Activated CD4-positive, alpha-beta T cell treated with anti-CD3 and anti-CD28 coated beads, Interleukin-2, Interleukin-6, amounts not matched to agents 100 ng/mL and 50 ng/mL, durations not matched to agents 16 hours and 8 hours (primary cell): ENCODE measurements at places on chromosomes 3 and 15.

DNA sequence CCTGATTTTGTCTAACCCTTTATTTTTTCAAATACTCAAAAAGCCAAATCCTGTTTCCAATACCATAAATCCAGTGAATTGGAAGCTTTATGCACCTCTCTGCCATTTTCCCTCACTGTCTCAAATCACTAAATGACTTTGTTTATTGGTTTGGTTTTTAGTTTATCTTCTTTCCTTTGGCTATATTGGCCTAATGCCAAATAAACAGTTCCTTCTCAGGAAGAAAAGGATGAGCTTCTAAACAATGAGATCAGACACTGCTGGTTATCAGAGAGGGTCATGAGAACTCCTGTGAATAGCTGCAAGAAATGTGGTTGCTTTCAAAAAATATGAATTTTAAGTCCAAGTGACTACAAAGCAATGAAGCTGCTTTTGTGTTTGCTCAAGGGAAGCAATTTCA is 359.9 kb downstream of the MECOM start:
- DNase-seq, result no peak

- DNase-seq, result no peak
Observed at GRCh38 chr3:128804811-128805155, 74.6 kb upstream of the ACAD9 start.

- DNase-seq, result no peak
Observed at GRCh38 chr15:52370010-52370409, 74.4 kb upstream of the MYO5C start.

DNA sequence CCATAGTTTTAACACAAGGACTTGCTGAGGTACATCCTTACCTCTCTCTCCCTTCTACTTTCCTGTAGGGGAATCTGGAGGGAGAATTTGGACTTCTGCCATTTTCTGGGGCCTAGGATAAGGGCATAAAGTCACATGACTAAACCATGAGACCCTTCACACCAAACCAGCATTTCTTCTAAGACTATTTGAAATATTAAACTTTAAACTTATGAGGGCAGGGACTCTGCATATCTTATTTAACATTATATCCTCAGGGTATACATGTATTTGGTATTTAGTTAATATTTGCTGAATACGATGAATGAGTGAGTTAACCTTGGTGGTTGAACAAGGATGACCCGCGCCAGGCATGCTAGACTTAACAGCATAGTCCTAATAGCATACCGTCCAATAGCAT is 63.4 kb downstream of the USP13 start:
- DNase-seq, result no peak

DNA sequence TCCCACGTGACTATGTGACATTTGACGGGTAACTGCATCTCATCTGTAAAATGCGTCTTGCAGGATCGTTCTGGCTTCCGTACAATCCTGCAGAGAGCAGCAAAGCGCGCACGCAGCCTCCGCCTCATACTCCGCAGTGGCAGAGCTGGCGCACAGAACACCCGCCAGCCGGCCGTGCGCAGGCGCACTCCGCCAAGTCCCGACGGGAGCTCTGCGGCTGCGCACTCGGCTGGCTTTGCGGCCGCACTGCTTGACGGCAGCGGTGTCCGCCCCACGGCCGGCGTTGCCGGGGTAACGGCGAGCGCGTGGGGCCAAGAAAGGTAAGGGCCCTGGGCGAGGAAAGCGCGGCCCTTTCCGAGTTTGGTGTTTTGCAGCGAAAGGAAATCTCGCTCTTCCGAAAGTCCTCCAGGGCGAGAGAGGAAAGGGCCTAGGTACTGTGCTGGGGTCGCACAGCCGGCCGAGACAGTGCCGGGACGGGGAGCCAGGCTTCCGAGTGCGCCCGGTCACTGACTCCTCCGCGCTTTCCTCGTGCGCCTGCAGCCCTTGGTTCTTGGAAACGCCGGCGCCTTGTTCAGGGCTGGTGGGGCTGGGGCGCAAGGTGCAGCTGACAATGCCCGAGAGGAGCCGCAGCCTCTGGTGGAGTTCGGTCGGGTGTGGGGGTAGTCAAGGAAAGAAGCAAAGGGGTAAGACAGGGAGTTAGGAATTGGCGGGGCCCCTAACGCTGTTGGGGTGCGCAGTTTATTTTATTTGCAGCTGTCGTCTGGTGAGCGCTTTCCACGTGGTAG is at the start of gene TSEN2:
Gene TSEN2, plus strand, starts transcription at position 283 of the 785 bp plus-strand sequence. CDS start 5,321 bp downstream, outside the sequence.
- peak; percentile 97 for DNase-seq

- DNase-seq, result no peak
Observed at GRCh38 chr3:105780107-105780506, 88.7 kb downstream of the CBLB start.

- DNase-seq, result no peak
Observed at GRCh38 chr3:167289435-167289834, 90.7 kb downstream of the ZBBX start.

DNA sequence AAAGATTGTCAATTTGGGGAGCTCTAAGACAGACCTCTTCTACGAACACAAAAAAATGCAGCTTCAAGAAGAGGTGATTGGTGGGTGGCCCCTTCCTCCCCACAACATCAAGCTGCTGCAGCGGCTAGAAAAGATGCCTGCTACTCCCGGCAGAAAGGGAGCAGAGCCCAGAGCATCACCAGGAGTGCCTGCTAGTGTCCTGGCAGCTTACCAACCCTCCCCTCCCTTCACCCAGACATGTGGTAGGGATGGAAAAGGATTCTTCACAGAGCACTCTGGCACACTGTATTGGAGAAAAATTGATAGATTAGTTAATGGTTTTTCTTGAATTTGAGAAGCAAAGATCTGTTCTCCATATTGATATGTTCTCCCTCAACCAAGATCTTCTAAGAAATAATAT is 10.8 kb downstream of the IP6K1 start:
- no peak for DNase-seq

GRCh38 chr3:143585720-143586456 is 262.4 kb downstream of the SLC9A9 start:
- peak; percentile 31 for DNase-seq

DNA sequence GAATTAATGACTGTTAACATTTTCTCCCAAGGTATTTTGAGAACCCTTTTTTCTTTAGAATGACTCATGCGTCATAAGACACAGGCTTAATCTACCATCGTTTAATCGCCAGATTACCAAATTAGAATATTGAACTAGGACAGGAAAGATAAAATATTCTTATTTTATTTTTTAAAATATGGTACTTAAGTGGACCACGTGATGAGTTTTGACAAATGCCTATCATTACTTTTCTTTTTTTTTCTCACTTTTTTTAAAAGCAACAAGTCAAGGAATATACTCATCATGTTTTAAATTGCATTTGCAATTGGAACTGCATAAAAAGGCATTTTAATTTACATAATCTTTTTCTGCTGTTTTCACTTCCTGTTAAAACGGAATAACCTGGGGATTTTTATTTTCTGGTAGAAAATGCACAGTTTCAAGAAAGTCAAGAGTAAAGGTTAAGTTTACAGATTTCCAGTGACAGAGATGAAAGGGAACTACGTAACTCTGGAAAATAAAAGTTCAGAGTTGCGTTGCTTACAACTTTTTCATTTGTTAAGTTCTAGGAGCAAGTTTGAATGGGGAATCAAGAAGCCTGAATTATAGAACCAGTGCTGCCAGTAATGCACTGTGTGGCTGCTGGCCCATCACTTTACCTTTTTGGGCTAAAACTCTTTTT is 23.6 kb downstream of the SIAH2 start:
- DNase-seq, result peak; percentile 39

DNA sequence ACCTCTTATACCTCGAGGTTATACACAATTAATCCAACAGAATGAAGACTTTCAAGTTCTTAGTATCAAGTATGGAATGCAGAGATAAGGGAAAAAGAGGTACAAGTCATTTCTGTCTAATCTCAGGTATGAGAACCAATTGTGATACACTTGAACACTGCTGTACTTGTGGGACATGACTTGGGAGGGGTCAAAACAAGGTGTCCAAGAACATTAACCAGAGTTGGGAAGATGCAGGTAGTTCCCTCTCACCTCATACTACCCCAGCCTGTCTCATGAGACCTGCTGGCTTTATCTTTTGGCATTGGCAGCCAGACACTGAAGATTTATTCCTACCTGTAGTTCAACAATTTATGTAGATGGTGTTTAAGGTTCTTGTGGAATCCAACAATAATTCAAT is 209.7 kb downstream of the NR1D2 start:
- no peak for DNase-seq

GRCh38 chr15:48924528-48925393 is 39.0 kb downstream of the SHC4 start:
- DNase-seq, result peak; percentile 34

DNA sequence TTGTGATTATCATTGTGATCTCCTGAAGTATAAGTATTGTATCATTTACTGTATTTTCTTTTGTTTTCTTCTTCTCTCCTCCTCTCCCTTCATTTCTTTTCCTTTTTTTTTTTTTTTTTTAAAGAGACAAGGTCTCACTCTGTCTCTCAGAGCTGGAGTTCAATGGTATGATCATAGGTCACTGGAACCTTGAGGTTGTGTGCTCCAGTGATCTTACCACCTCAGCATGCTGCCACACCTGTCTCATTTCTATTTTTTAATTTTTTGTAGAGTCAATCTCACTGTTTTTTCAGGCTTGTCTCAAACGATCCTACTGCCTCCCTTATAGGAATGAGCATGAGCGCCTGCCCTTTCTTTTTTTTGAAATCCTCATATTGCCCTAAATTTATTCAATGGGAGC is 23.4 kb downstream of the NMD3 start:
- DNase-seq, result no peak

DNA sequence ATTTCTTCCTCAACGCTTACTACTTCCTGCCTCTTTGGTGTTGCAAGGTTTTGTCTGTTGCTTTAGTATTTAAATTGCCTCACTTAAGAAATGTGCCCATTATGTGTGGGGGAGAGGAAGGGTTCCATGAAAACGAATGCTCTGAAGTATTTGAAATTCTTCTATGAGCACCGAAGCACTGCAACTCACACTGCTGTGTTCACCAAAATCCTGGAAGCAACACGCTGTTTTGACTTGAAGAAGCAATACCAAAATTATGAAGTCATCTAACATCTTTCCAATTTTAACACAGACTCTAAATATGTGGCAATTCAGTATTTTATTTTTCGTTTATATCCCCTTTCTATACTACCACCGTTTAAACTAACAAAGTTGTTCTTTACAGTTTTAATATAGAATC is 101.5 kb downstream of the RBMS3 start:
- DNase-seq, result no peak
